ENCODE measurements at places on chromosomes 1 and 21. TPM values are rescaled to one million over a fixed set of nuclear protein-coding genes. Genes with fewer than 3 reads are reported as not detected.

ECM1 gene
- polyA plus RNA-seq = 7.3 TPM

CELA3B gene
- polyA plus RNA-seq = not detected

OR2G6 gene
- polyA plus RNA-seq = not detected

OXCT2 gene
- 0.83 TPM for polyA plus RNA-seq

NTMT2 gene
- polyA plus RNA-seq = 0.59 TPM

OR2M3 gene
- polyA plus RNA-seq = not detected

- DNase-seq = peak; percentile 28
These were observed 22.8 kb downstream of the DHRS3 start for GRCh38 chr1:12594966-12595756.

DNA sequence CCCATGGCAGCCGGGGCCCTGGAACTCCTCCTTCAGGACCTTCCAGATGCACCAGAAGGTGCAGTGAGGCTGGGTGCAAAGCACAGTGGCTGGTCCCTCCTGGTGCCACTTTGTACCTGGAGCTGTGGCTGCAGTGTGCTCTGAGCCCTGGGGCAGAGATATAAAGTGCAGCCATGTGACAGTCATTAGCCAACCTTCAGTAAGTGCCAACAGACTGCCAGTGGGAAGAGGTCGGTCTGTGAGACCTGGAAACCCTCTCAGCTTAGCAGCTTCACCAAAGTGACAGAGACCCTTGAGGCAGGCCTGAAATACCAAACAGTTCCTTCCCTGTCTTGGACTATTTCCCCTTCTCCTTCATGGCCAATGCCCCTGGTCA, 26.7 kb upstream of the NGF start:
- DNase-seq = no peak

GRCh38 chr1:2533365-2533764, 3.3 kb upstream of the HES5 start:
- DNase-seq = no peak

DNA sequence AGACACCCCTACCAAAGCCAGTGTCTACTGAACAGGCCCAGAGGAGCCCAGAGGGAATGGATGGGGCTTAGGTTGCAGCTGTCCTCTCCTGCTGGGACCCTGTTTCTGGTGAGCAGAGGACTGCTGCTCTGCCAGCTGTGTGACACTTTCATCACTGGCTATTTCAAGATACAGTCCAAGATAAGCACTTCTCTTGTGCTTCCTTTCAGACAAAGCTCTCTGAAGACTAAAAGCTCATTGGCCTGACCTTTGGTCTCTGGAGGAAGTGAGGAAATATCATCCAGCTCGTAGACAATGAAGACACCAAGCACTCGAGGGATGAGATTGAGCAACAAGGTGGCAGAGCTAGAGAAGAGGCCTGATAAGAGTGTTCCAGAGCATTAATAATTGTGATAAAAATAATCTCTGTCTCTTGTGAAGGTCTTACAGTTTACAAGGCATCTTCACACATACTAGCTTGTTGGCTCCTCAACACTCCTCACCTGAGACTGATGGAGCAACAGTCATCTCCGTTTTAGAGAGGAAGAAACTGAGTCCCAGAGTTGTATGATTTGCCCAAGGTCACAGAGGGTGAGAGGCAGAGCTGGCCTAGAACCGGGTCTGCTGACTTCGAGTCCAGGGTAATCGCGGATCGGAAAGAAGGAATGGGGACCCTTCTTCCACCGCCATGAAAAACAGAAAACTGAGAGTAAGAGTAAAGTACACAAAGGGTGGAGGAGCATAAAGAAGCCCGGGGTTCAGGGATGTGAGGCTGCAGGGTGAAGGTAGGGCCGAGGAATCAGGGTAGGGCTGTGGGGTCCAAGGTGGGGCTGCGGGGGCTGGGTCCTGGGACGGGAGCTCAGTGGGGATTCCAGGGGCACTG, 666 bp downstream of the PAFAH2 start:
- no peak for DNase-seq

GRCh38 chr1:32991386-32991785, 26.8 kb upstream of the RNF19B start:
- DNase-seq = no peak

DNA sequence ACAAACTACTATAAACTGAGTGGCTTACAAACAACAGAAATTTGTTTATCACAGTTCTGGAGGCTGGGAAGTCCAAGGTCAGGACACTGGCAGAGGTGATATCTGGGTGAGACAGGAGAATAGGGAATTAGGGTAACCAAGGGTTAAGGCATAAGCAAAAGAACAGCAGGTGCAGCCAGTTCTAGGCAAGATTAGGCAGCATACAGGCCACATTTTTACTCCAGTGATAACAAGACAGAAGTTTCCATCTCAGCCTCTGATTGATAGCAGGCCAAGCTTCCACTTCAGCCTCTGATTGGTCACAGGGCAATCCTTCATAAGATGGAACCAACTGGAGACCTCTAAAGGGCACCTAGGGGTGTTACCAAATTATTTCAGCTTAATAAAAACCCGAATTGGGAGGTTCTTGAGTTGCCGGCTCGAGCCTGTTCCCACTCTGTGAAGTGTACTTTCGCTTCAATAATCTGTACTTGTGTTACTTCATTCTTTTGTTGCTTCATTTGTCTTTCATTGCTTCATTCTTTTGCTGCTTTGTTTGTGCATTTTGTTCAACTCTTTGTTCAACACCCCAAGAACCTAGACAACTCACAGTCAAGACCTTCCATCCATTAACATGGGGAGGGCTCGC, 185.6 kb downstream of the TOMM20 start:
- DNase-seq = no peak

DNA sequence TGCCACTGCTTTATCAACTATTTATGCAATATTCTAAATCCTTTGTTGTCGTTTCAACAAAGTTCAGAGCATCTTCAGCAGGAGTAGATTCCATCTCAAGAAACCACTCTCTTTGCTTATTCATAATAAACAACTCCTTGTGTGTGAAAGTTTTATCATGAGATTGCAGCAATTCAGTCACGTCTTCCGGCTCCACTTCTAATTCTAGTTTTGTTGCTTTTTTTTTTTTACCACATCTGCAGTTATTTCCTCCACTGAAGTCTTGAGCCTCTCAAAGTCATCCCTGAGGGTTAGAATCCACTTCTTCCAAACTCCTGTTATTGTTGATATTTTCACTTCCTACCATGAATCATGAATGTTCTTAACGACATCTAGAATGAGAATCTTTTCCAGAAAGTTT, 14.8 kb upstream of the ETS2 start:
- no peak for DNase-seq

All from brain (organoid and tissue), 16 donors.